ENCODE measurements at places on chromosomes 11 and 22.

GRCh38 chr11:9862981-9863380, 199.1 kb downstream of the SWAP70 start:
- no peak for DNase-seq

DNA sequence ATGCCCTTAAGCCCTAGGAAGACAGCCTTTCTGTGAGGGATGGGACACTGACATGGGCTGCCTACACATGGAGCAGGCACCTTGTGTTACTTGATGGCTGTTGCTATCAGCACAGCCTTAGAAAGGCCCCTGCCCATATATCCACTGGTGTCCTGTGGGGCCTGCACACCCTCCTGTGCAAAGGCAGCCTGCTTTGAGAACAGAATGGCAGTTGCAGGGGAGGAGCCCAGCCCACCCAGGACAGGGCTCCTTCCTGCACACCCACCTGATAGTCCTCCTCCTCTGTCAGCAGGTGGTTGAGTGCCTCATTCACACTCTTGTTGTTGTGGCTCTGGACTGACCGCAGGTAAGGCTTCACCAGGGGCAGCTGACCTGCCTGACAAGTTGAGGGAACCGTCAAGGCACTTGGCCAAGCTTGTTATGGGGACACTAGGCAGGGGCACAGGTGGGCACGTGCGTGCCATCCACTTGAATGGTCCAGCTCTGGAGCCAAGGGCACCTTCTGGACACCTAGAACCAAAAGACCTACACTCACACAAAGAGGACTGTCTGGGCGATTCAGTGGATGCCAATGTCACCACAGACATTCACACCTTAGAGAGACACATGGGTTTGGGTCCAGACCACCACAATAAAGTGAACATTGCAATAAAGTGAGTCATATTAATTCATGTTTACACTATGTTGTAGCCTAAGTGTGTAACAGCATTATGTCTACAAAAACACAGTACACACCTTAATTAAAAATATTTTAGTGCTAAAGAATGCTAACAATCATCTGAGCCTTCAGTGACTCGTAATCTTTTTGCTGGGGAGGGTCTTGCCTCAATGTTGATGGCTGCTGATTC, 9.4 kb upstream of the SLC25A1 start:
- no peak for DNase-seq

DNA sequence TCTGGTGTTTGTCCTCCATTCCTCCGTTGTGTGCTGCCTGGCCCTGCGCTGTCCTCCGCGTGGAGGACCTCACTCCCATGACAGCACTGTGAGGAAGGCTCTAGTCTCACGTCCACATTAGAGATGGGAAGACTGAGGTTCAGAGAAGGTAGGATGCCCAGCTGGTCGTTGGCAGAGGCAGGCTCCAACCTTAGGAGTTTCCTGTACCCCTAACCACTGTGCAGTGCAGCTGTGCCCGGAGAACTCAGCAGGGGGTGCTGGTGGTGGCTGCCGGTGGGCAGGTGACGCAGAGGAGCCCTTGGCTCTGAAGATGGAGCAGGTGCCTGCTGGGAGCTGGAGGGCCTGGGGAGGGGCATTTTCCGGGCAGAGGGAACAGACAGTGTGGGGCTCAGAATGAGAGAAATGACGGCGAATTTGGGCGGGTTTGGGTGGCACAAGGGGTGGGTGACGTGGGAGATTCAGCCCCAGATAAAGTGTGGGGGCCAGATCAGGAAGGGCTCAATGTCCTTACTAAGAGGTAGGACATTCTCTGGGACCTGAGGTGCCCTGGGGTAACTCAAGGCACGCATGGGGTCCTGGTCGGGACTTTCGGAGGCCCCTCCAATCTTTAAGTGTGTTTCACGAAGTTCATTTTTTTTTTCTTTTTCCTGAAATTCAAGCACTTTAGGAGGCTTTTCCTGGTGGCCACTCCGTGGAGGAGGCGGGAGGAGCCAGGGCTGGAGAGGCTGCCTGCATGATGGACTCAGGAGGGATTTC, 535.0 kb downstream of the TBC1D22A start:
- DNase-seq = no peak

- no peak for DNase-seq
Measured at GRCh38 chr11:91293119-91293518, 931.5 kb upstream of the FAT3 start.

GRCh38 chr11:123479048-123479837, 49.2 kb downstream of the GRAMD1B start:
- no peak for DNase-seq

GRCh38 chr11:57792870-57793269, 31.3 kb downstream of the CTNND1 start:
- no peak for DNase-seq

GRCh38 chr11:112162761-112163546, 940 bp downstream of the IL18 start:
- DNase-seq = no peak

All from NCI-H1105 treated with DMSO at 0.1 percent for 48 hours (cell line).